NCI-H510A treated with DMSO at 0.1 percent for 48 hours (cell line): ENCODE measurements at places on chromosomes 2 and 18.
A peak's percentile ranks its signal among the peaks of the same experiment; 100 is the strongest.

DNA sequence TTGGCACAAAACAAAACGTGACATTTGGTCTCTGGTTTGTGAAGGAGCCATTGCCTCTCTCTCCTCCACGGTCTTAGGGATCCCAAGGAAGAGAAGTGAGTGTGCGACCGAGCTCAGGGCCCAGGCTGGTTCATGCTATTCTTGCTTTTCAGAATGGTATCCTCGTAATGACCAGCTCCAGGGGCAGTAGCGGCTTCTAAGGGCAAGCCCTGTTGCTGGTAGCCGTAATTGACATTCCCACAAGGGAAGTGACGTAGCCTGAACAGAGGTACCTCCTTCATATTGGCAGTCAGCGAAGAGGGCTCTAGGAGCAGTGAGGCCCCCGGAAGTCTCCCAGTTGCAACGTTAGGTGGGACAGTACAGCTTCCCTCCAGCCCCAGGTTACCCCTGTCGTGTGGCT, 77.9 kb downstream of the CLIP4 start:
- no peak for DNase-seq

GRCh38 chr2:152247337-152247695, 71.8 kb upstream of the STAM2 start:
- no peak for DNase-seq

- peak; percentile 56 for DNase-seq
These were observed 126.2 kb upstream of the LGALSL start for GRCh38 chr2:64327510-64328414.

DNA sequence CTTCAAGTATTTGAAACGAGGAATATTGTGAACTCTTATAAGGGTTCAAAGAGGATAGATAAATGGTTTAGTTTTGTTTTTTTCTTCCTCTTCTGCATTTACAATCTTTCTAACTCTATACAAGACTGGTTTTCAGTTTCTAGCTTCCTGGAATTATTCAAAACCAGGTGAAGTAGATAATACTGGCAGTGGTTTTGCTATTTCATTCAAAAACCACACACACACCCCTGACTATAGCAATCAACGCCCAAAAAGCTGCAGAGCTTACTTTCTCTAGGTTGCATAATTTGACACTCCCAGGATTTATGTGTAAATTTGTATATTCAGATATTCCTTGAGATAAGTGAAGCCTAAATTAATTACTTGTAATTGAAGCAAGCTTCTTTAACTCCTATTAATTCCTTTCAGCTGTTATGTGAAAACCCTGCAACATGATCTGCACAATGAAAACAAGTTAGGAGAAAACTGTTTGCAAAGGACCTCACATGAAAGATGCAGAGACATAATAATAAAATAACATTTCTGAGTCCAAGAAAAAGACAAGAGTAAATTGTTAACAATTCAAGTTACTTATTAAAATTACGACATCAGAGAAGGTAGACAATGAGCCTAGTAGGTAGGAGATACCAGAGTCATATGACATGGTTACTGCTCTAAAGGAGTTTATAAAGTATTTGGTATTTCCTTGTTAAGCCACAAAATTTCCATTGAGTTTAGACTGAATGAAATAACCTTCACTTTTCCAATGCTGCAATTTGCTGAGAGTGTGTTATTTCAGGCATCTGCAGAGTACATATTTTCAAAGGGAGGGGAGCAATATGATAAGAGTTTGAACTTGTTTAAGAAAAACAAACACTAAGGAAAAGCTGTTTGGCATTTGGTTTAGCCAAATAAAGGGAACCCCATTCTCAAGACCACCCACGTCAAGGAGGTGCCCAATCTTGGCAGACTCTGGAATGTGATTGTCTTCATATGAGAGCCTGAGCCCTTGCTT, 1.6 kb upstream of the NFE2L2 start:
- no peak for DNase-seq

- no peak for DNase-seq
These were observed 45.0 kb upstream of the CD28 start for GRCh38 chr2:203661279-203661908.

- DNase-seq = no peak
These were observed 436.4 kb downstream of the EIPR1 start for GRCh38 chr2:2941205-2941604.

DNA sequence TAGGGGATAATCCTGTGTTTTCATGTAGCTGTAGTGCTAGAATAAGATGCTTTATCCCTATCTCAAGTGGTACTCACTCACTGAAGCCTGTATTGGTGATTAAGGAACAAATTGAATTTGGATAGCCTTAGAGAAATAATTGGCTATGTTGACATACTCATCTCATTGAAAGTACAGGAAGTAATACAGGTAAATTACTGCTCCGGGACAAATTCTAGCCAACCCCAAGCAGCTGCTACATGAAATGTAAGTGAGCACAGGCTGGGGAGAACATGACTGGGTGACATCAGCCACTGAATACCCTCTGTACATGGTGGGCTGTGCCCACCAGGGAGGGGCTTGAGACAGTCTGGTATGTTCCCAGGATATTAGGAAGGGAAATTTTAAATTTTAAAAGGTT, 188.4 kb upstream of the RASGRP3 start:
- DNase-seq = no peak

DNA sequence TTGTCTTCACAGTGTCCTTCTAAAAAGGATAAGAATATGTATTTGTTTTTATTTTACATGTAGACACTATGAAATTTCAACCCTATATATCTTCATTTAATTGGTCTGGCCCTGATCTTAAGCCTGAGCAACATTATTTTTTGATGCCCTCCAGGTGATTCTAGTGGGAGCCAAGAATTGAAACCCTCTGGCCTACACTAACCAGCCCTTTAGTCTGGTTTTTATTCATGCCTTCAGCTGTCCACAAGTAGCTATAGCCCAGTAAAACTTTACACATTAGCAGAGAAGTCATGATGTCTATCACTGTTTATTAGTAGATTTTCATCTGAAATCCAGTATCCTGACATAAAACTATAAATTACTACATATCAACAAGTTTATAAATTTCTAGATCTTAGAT, 52.7 kb upstream of the UBXN4 start:
- no peak for DNase-seq

DNA sequence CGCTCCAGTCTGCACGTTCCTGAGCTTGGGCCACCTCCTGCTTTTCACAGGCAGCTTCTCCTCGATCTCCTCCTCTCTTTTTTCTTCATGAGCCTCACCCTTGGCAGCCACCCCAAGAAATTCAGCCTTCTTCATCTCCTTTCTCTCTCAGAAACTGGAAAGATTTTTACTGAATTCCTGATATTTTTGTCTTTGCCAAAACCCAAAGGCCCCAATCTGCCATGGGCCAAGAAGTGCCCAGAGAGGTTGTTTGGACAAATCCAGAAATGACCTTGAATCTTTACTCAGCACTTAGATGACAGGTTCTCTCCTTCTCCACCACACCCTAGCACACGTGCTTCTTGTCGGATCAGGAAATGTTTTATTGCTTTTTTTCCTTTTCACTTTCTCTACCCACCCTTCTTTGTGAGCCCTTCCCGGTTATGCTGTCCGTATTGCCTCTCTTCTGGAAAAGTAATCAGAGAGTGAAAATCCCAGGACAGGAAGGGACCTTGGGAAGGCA, 134.5 kb upstream of the TNP1 start:
- DNase-seq = no peak
